ENCODE measurements at places on chromosomes 6 and 20.

DNA sequence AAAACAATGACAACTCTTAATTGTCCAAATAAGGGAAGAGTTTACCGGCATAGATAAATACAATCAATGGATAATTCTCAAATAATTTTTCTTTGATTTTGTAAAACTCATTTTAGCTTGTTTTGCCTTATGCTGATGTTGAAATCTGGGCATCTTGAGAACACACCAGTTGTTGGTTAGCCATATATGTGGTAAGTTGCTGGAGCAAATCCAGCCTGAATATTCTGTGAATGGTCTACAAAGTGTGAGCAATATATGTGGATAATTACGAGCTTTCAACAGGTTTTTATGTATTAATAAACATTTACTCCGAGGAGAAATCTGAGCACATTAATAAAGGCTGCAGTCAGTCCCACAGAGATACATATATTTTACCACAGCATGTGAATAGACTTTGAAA is 423.6 kb downstream of the BCKDHB start:
- DNase-seq: no peak

- DNase-seq: no peak
Measured at GRCh38 chr6:24273096-24273870, 84.6 kb downstream of the DCDC2 start.

- no peak for DNase-seq
Measured at GRCh38 chr20:7850775-7851490, 89.3 kb downstream of the HAO1 start.

DNA sequence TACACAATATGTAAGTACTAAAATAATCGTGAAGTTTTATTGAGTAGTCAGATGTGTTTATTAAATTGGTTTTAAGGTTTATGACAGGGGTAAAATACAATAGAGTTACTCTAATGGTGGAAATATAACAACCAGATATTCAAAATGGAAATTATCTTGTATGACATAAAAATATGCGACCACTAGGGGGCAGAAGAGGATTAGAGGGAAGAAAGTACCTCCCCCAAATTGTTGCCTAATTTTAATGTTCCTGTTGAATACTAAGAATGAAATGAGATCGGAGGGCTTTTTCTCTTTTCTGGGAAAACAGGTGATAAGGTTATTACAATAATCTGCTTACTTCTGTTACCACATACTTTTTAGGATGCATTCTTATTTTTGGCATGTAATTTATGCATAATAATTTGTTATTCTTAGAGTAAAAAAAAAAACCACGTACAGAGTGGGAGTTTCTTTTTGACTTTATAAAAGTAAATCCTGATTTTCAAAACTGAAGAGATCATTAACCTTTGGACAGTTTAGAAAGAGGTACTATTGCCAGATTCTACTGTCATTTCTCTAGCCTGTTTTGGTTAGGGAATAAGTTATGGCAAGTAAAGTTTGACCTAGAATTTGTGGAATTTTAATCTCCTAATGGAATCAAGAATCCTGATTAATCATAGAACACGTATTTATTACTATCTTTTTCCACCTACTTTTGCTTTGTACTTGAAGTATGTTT is 159.2 kb downstream of the CD109 start:
- DNase-seq: peak; percentile 11

GRCh38 chr6:78629154-78629721 is 238.1 kb upstream of the IRAK1BP1 start:
- no peak for DNase-seq

DNA sequence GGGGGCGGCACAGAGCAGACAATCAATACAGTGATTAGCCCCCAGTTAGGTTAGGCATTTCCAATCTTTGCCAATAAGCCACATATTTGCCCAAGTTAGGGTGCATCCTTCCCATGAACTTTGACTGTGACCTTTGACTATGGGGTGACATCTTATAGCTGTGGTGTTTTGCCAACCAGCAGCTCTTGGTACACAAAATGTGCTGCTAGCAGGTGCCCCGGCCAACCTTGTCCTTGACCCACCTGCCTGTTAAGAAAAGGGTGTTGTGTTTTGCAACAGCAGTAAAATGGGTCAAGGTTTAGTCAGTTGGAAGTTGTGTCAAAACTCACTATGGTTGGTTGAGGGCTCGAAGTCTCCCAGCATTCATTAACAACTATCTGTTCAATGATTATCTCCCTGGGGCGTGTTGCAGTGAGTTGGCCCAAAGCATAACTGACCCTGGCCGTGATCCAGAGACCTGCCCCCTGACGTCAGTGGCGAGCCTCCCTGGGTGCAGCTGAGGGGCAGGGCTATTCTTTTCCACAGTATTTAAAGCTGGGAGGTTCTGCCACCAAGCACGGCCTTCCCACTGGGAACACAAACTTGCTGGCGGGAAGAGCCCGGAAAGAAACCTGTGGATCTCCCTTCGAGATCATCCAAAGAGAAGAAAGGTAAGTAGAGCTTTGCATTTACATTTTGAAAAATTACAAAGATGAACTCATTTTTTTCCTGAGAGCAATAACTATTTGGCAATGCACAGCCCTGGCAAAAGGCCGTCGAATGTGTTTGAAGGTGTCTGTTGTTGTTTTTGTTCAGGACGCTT is at the start of gene PCK1:
Gene PCK1, plus strand, starts transcription at position 557 of the 802 bp plus-strand sequence. CDS start 302 bp downstream, outside the sequence.
- DNase-seq: no peak

- no peak for DNase-seq
Measured at GRCh38 chr20:62032609-62033368, 32.9 kb downstream of the TAF4 start.

GRCh38 chr6:2021713-2022125 is 223.7 kb downstream of the GMDS start:
- no peak for DNase-seq

DNA sequence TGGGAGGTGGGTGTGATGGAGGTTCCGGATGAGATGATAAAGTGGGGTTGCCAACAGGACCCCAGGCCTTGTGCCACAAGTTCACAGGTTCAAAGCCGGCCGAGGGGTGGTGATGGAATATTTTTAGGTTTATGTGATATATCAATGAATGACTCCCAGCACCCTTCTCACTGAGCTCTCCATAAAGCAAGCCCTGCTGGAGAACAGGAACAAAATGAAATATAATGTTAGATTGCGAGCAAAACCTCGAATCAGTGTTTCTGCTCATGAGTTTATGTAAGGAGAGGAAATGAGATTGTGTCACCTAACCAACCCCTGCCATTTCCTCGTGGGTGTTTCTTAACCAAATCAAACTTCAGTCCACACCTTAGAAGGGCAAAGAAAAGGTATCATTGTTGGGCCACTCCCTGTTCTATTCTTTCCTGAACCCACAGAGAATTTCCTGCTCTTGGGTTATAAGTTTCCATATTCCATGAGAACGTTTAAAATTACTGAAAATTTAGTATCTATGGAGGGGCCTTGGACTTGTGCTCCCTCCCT is 192.2 kb upstream of the EXOC2 start:
- no peak for DNase-seq

DNA sequence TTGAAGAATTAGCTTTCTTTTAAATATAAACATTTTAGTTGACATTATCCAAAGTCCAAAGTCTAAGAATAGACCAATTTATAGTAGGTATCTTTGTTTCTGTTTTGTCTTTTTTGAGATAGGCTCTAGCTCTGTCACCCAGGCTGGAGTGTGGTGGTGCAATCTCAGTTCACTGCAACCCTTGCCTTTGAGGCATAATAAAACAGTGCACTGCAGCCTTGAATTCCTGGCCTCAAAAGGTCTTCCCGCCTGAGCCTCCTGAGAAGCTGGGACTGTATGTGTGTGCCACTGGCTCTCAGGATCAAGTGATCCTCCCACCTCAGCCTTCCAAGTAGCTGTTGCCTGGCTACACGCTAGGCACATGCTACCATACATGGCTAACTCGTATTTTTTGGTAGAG is 135.4 kb downstream of the REV3L start:
- DNase-seq: no peak

DNA sequence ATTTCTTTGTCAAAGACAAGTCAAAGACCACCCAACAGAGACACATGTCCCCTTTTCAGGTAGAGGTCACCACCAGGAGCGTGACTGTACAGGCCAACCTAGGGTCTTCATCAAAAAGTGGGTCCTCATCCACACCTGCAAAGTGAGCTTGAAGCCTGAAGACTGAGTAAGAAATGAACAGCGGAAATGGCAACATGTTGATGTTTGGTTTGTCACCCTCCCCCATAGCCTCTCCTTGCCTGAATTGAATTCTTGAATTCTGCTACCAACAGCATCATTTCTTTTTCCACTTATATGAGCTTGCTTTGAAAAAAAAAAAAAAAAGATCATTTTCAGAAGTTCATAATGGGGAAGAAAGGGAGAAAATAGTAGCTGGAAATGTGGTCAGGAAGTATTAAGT is 104.4 kb downstream of the NFATC2 start:
- no peak for DNase-seq

DNA sequence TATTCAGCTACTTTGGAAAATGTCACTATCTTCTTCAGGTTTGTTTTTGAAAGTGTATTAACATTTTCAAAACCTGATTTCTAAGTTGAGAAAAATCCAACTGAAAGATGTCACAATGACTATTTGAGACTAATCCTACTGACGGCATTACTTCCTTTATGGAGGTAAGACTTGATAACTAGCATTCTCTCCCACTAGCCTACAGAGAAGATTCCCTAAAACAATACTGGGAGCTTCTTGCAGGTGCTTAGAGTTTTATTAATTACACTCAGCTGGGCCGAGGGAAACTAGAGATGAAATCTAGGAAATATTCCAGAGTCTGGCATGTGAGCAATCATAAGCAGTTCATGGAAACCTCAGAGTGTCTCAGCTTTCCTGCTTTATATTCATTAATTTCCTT is 114.0 kb downstream of the LCA5 start:
- no peak for DNase-seq
